ENCODE measurements at places on chromosomes 4 and X.

DNA sequence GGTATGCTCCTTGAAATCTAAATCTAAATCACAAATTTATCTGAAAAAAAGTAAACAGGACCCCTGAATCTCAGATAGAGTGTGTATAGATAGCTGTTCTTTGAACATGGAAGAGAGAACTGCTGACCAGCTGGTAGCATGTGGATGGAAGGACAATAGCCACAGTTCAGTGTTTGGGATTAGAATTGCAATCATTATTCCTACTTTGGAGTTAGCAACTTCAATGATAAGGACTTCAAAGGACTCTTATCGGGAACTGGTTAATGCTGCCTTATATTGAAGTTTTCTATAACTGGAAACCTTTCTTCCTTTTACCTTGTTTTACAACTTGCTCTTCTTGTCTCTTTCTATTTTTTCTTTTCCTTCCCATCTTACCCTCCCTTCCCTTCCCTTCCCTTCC is 5.0 kb downstream of the AFM start:
- no peak for DNase-seq

DNA sequence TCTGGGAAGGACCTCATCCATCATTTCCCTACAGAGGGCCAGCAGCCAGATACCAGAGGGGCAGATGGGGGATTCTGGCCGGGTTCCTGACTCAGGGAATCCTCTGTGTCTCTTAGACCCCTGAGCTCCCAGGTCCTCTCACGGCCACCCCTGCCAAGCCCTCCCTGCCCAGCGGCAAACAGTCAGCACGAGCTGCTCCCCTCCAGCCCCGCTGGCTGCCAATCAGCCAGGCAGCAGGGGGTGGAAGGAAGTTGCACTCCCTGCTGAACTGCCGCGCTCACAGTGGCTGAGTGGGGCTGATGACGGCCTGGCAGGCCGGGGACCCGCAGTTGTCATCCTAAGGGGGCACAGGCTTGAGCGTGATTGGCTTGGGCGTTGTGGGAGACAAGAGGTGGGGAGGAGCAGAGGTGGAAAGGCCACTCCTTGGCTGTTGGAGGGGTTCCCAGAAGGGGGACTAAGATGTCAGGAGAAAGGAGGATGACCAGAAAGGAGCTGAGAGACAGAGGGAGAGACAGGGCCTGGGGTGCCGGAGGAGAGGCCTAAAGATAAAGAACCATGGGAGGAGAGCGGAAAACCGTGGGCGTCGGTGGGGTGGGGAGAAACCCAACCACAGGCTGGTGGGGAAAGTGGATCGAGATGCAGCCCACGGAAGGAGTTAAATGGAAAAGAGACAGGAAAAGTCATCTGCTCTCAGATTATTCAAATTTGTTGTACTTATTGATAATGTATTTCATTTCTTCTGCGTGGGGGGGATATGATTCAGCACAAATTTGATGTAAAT is 4.4 kb upstream of the CCDC149 start:
- no peak for DNase-seq

DNA sequence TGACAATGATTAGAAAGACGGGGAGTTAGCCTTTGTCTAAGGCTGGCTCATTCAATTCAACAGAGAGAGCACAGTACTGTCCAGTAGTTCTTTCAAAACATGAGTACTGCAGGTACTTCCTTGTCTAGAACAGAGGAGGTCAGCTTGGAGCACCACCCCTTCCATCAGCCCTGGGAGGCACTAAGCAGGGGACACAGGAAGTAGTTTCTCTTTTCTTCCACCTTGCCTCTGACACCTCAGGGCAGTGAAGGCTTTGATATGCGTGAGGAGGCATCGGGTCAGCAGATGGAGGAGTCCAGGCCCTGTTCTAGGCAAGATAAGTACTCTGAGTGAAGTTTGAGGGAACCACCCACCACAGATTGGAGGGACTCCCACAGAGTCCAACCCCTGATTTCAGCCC is 33.1 kb downstream of the MAGEB10 start:
- DNase-seq, result no peak

DNA sequence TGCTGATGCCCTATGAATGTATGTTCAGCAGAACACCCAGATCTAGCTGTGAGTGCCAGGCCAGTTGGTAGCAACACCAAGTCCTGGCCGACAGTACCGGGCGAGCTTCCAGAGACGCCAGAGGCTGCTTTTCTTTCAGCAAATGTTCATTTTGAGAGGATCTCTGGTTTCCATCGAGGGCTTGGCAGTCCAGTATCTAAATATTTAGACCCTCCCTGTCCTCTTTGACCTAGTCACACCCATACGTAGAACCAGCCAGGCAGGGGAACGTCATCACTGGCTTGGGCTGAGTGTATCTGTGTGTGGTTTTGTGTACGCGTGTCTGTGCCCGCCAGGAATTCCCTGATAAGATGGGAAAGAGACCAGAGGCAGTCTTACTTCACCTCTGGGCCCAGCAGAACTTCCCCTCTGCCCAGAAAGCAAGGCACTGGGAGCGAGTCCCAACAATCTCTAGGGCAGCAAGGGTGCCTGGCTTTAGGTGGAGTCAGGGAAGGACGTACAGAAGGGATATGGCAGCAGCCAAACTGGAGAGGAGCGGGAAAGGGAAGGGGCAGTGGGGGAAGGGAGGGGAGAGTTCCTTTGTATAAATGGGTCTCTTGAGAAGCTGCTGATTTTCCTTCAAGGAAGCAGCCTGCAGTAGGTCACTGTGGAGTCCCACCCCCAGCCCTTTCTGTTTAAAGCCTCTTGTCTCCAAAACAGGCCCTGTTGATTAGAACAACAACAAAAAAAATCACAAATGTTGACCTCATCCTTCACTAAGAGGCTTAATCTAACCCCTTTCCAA is 15.0 kb upstream of the ELF4 start:
- no peak for DNase-seq

DNA sequence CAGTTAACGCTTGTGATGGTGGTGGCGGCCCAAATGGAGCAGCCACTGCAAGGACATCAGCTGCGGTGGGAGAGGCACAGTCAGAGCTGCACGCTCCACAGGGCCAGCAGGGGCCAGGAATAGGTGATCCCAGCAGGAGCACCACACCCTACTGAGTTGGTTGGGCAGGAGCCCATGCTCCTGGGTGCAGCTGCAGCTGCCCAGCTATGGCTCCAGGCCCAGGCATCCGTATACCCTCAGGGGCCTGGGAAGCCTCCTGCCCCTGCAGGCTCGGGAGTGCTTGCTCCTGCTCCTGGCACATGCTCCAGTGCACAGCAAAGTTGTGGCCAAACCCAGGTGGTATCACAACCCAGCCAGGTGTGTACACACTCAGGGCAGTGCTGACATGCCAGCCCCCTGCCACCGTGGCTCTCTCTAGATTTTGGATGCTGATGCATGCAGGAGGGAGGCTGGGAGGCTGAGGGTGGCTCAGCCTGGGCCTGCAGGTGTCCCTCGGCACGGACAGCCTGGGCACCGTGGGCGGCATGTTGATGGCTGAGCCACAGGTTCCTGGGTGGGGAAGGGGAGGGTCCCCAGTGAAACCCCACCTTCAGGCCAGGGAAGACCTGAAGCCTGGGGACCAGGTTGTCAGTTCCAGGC is 150.2 kb downstream of the CXXC4 start:
- no peak for DNase-seq

DNA sequence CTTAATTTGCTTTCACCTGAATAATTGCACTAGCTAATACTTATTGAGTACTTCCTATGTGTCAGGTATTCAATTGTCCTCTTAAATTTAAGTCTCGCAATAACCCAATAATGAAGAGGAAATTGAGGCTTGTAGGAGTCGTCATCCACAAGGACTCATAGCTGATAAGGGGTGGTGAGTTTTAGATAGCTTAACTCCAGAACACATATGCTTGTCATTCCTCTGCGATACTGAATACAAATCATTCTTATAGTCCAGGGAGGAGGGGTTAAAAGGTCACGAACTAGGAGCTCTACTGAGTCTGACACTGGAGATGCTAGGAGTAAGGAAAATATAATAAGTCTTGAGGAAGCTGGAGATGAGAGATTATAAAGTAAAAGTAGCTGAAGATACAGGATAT is 1.4 kb upstream of the PACRGL start:
- DNase-seq, result no peak

DNA sequence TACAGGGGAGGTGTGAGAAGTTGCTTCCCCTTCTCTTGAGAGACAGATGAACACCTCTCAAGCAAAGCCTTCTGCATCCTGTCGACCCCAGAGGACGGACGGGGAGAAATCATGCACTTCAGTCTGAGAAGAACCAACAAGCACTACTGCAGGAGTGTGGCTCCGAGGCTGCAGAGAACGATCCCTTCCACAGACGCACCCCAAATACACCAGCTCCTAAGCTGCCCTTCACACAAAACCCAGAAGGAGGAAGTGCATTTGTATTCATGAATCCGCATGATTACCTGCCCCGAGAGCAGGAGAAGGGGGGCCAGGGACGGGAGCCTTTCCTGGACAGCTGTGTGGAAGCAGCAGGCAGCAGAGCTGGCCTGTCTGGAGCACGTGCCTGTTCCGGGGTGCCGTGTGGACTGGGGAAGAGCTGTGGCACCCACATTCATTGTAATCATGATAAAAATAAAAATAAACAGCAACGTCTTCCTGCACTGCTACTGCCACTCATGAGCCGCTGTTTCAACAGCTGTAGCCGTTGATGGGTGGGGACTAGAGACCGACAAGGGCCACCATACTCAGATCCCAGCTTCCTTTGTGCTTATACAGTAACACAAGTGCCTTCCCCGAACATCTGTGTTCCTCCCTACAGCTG is 42.9 kb downstream of the ACSL1 start:
- DNase-seq, result no peak

DNA sequence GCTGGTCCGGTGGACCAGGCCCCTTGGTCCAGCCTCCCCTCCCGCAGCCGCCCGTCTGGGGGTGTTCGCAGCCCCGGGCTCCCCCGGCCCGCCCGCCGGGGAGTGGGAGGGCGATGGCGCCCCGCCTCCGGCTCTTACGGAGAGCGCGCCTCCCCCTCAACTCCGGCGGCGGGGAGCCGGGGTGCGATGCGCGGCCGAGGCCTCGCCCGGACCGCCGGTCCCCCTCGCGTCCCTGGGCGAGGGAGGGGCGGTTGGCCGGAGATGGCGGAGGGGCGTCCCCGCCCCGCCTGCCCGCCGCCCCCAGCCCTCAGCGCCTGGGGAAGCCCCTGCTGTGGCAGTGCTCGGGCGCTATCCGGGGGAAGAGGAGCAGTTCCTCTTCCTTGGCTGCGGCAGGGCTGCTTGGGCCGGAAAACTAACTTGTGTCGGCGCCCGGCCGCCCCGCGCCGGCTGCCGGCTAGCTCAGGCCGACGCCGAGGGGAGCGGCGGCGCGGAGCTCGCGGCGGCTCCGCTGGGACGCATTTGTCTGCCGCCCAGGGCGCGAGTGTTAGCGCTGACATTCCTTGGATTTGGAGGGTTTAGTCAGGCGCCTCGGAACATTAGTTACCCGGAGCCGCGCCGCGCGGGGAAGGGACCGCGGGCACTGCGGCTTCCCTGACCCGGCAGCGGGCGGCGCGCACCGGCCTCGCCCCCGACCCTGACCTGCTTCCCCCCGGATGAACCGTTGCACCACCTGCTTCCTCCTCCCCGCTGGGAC is 994 bp downstream of the GALNT7 start:
- DNase-seq, result peak; percentile 18

GRCh38 chrX:138875472-138875871 is 164.0 kb upstream of the FGF13 start:
- DNase-seq, result no peak

GRCh38 chr4:184148738-184149637 is 68.7 kb downstream of the ENPP6 start:
- DNase-seq, result no peak

- DNase-seq, result no peak
These were observed 149.3 kb upstream of the SLC4A4 start for GRCh38 chr4:71189471-71189870.

GRCh38 chrX:123525123-123525725 is 207.6 kb downstream of the THOC2 start:
- DNase-seq, result no peak

GRCh38 chr4:13647031-13647430 is 19.5 kb upstream of the BOD1L1 start:
- no peak for DNase-seq

GRCh38 chr4:173990869-173991210 is 292.6 kb downstream of the FBXO8 start:
- DNase-seq, result no peak

DNA sequence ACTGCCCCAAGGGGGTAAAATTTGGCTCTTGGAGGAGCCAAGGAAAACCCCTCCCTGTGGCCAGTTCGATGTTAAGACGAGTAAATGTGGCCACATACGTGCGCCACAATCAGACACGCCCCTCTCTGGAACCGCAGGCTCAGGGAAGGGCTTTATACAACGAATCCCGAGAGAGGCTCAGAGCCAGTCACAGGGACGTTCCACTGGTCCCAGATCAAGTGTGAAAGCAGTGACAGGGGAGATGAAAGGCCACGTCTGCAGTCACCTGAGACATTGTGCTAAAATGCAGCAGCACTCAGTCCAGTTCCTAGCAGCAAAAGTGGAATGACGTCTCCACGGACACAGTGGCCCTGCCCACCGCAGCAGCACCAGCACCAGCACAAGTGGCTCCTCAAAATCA is 68.0 kb downstream of the ACOX3 start:
- no peak for DNase-seq

- peak; percentile 39 for DNase-seq
These were observed 18.0 kb downstream of the RPS3A start for GRCh38 chr4:151117371-151117962.

- DNase-seq, result peak; percentile 15
These were observed 13.8 kb upstream of the PGM2 start for GRCh38 chr4:37812713-37813112.

- no peak for DNase-seq
These were observed 213.3 kb downstream of the SMARCA1 start for GRCh38 chrX:129310000-129310399.

DNA sequence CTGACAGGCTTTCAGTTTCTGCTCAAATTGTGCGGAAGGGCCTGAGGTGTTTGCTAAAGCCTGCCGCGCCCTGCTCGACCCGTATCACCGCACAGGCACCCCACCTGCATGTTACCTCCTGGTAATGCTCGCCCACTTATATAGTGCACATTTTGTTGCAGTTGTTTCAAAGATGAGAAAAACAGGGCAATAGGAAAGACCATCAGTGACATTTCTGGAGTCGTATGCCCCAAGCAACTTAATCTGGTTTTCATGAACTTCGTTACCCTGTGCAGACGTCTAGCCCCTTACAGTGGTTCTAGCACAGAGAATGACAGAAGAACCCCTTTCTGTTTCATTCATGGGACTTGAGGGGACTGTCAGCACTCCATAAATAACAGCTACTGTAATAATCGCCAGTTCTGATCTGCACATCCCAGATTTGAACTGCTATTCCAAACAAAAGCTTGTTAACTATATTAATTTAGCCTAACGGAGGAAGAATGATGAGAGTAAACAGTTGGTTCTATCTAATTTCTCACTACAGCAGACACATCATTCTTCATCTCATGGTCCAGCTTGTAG is 940 bp upstream of the DCTD start:
- no peak for DNase-seq

- DNase-seq, result no peak
These were observed 579.4 kb downstream of the GRXCR1 start for GRCh38 chr4:43471950-43472349.

DNA sequence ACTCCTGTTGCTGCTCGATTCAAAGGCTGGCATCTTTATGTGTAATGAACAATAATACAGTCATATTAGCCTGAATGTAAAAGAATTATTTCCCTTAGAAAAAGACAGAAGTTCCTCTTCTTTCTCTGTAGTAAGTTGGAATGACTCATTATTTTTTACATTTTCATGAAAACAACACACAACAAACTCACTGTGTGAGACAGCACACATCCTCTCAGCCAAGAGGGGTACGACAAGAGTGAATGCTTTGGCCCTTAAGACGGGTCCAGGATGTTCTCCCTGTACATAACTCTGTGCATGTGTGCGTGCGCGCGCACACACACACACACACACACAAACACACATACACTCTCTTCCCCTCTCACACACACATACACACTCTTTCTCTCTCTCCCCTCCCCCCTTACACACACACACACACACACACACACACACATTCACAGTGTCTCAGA is 72.8 kb downstream of the MANBA start:
- no peak for DNase-seq
